NCI-H187 treated with DMSO at 0.1 percent for 48 hours (cell line): ENCODE measurements at places on chromosomes 12 and 14.

DNA sequence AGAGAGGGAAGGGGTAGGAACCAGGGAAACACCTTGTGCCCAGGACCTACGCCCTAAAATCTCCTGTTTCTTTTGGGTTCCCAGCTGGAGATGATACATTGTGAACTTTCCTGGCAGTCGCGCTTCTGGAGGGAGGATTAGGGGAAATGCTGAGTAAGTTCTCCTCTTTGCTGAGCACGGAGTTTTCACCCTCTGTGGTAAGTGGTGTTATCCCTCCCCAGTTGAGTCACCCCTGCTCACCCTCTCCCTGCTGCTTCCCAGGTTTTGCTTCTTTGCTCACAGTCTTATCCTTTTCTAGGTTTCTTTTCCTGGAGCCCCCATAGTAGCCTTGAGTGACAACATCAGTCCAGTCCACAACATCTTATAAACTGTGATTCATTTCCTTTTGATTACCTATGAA is 789.1 kb downstream of the TMEM121 start:
- no peak for DNase-seq

GRCh38 chr12:27434673-27435565 is 11.6 kb upstream of the SMCO2 start:
- no peak for DNase-seq

- no peak for DNase-seq
Observed at GRCh38 chr14:56423544-56423943, 156.1 kb upstream of the TMEM260 start.

- DNase-seq: no peak
Observed at GRCh38 chr12:109729371-109729781, 15.8 kb downstream of the FAM222A start.

- DNase-seq: no peak
Observed at GRCh38 chr12:52921488-52922165, 16.8 kb upstream of the KRT8 start.

DNA sequence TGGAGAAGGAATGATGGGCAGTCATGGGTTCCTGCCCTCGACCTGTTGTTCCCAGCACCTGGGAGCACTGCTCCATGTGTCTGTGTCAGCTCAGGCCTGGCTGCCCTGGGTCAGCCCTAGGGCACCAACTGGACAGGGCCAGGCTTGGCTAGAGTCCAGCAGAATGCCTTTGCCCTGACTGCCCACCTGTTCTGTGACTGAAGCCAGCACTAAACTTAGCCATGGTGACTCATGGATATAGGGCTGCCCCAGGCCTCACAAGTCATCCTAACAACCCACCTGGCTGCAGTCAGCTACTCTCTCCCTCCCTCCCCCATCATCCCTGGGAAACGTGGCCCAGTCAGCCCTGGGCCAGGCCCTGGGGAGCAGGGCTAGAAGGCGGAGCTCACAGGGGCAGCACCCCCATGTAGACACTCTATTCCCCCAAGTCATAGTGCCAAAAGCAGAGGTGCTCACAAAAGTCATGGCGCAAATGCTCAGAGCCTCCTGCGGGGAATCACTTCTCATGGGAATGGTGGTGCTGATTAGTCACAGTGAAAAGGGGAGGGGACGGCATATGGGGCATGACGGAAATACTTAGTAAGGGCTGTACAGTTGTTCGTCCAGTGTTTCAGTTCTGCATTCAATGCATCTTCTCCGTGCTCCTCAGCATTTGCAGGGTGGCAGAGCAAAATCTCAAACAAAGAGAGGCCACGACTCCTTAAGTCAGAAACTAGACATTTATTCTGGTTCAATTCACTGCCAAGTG is 52.0 kb upstream of the NTF3 start:
- DNase-seq: peak; percentile 44

GRCh38 chr14:94079891-94080620 is 946 bp downstream of the DDX24 start:
- no peak for DNase-seq

DNA sequence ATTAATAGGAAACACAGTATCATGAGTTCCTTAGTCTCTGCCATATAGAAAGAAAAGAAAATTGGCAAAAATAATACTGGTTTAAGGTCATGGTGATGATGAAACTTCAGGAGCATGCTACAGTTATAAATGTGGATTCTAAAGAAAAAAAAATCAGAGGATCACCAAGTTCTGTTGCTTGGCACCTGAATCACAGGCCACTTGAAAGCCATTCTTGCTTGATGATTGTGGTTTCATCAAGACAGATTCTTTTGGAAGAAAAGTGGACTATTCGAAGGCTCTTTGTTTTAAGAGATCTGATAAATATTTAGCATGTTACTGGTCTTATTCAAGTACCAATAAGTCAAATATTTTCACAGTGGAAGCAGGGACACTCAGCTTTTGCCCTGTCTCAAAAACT is 148.9 kb downstream of the SAMD4A start:
- DNase-seq: no peak

- DNase-seq: no peak
Observed at GRCh38 chr14:106346534-106347290, 820.3 kb downstream of the TMEM121 start.
